Stomach (tissue), 19 donors: ENCODE measurements at places on chromosomes 7 and 10.

DNA sequence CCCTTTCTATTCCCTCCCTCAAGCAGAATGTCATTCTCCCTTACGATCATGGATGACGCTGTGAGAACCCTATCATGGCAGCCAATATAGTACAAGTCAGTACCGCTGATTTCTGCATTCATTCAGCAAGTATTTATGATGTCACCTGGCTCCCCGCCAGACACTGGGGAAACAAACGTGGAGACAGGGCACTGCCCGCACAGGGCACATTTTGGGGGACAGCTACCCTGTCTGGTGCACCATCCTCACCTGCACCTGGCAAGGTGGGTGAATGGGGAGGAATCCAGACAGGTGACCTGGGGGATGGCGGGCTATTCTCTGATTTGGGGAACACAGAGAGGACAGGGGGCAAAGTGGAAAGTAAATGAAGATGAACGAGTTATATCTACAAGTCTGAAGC lies 28.4 kb downstream of the MKI67 start:
- DNase-seq, result no peak

- DNase-seq, result no peak
Observed at GRCh38 chr10:122725768-122726167, 26.1 kb upstream of the C10orf120 start.

GRCh38 chr7:43694399-43694748 lies 34.9 kb downstream of the COA1 start:
- DNase-seq, result no peak

GRCh38 chr10:117690359-117690758 lies 147.8 kb downstream of the EMX2 start:
- no peak for DNase-seq

GRCh38 chr7:144907577-144907976 lies 71.7 kb upstream of the TPK1 start:
- DNase-seq, result no peak

- DNase-seq, result no peak
Observed at GRCh38 chr10:101285519-101286070, 56.3 kb upstream of the LBX1 start.

- no peak for DNase-seq
Observed at GRCh38 chr7:16889851-16890415, 8.2 kb upstream of the AGR3 start.

DNA sequence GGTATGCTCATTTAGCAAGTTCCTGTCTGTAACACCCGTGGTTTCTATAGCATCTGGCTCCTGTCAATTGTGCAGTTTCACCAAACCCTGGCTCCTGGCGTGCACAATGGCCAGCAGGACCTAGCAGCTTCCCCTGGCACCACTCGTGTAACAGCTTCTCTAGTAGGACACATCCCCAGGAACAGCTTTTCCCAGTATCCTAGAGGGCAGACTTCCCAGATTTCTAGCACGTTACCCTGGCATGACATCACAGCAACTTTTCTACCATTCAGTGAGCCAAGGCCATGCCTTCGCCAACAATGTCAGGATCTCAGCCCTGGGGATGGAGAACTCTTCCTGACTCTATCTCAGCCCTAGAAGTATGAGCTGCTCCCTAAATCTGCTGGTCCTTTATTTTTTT lies 6.5 kb downstream of the YME1L1 start:
- no peak for DNase-seq

DNA sequence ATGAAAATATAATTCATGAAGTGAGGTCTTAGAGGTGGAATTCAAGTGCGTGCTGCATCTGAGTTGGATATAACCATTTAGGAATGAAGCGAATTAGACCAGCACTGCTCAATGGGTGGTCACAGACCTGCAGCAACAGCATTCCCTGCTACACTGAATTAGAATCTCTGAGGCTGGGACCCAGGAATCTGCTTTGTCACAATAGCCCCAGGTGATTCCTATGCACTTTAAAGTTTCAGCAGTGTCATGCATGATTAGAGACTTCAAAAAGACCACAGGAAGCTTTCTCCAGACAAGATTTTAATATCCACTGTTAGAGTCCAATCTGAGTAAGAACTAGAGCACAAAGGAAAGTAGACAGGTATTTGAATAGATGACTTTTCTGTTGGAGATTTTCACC lies 352.8 kb upstream of the VSTM2A start:
- no peak for DNase-seq

DNA sequence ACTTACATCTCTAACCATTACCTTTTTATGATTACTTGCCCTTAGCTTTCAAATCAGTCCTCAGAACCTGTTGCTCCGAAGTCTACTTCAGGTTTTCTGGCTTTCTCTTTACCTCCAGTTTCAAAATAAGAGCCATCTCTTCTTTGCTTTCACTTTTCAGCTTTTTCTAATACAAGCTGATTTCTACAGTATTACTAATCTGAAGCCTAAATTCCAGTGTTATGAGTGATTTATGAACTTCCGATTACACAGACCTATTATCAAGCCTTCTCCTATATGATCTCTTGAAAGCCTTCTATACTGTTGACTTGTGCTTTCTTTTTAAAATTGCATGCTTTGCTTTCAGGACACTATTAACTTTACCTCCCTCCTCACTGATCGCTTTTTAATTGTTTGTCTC lies 1307.8 kb upstream of the CELF2 start:
- no peak for DNase-seq

DNA sequence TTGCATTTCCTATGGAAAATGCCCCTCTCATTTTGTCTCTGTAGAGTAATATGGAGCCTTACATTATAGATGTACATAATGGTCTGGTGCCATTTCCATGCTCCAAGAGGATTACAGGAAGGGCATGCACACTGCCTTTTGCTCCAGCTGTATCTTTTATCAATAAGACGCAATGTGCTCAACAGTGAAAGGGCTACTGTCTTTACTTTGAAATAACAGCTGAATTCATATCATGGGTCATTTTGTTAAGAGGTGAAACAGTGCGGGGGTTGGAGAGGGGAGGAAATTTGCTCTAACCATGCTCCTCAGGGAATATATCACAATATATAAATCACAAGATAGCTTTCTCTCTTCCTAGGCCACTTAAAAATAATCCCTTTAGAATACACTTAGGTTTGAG lies 77.7 kb downstream of the ICA1 start:
- DNase-seq, result no peak
